Cortex of kidney (tissue), 1 donor: ENCODE measurements at places on chromosomes 11 and 22.

GRCh38 chr22:20762233-20762796, 11.6 kb upstream of the SERPIND1 start:
- DNase-seq = no peak

GRCh38 chr22:30892731-30893221, 75.8 kb downstream of the MORC2 start:
- no peak for DNase-seq

- DNase-seq = no peak
Observed at GRCh38 chr11:25993016-25993415, 338.9 kb upstream of the ANO3 start.

- DNase-seq = no peak
Observed at GRCh38 chr11:28606930-28607329, 498.7 kb downstream of the METTL15 start.

GRCh38 chr11:94112206-94112953, 16.3 kb upstream of the PANX1 start:
- DNase-seq = no peak

- DNase-seq = no peak
Observed at GRCh38 chr11:128391811-128392210, 195.5 kb downstream of the ETS1 start.

GRCh38 chr22:25564320-25564978, at the start of gene GRK3:
Gene GRK3, plus strand, starts transcription at chr22:25564675. Its CDS starts 366 bp downstream, at chr22:25565041.
- DNase-seq = no peak

- DNase-seq = no peak
Observed at GRCh38 chr11:44223238-44223637, 86.7 kb downstream of the ALX4 start.

GRCh38 chr11:115927823-115928329, 423.7 kb upstream of the CADM1 start:
- DNase-seq = no peak

DNA sequence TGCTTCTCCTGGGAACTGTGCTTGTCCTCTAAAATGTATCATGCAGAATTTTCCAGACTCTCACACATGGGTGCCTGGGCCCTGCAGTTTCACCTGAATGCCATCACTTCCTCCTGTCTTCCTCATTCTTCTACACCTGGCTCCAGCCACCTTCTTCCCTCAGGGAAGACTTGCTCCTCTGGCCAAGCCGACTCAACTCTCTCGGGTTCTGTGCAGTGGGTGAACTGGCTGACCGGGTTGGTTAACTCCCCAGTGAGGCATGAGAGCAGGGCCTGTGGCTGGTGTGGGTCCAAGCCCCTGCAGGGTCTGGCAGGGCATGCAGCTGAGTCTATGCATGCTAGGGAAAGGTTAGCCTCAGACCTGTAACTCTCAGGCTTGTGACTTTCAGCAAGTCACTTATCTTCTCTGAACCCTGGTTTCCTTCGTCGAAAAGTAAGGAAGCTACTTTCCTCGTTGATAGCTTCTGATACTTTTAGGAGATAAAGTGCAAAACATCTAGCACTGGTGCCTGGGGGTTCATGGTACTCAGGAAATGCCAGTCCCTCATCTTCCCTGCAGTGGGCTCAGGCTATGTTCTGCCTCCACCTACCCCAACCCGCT, 11.9 kb downstream of the CD82 start:
- DNase-seq = no peak

GRCh38 chr11:75809991-75810390, 5.0 kb upstream of the UVRAG start:
- no peak for DNase-seq

DNA sequence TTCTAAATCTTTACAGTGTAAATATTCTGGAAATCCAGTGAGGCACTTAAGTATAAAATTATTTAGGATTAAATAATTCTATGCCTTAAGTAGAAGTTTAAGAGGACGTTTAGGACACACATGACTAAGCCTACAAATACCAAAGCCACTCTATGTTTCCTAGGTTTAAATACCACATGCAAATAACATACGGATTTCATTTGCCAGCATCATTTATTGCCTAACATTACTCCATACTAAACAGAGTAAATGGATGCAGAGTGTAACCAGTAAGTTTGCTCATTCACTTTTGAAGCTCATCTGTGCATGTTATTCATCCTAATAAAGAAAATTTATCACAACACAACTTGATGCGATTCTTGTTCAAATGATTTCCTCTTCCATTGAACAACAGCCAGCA, 4.1 kb downstream of the BDNF start:
- no peak for DNase-seq

DNA sequence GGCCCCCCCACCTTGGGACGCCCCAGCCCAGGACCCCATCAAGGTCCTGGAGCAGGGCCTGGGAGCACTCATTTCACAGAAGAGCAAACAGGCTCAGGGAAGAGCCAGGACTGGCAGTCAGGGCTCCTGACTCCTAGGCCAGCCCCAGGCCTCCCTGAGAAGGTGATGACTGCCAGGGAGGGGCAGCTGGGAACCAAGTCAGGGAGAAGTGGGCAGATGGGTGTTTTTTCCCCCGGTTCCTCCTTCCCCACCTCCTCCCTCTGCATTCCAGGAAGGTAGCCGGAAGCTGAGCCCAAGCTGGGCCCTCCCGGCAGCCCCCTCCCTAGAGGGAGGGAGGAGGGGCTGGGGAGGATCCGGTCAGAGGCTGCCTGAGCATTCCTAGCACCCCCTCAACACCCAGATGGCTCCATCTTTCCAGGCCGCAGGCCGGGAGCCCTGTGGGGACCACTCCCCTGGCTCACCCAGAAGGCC, 19.6 kb downstream of the MYRF start:
- no peak for DNase-seq

DNA sequence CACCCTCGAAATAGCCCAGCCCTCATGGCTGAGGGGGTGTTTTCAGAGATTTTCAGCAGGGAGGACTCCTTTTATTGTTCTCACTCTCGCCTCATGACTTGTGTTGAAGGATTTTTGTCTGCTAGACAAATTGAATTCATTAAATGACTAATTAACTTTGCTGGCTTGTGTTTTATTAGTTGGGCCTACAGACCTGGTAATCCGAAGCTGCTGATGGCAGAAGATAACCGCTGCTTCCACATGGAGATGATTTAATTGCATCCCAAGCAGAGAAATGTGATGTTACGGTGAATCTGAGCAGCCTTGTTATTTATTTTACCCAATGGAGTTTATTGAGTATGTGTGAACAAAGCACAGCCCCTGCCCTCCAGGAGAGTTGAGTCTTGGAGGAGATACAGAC, 40.5 kb upstream of the CDON start:
- no peak for DNase-seq

GRCh38 chr11:1023811-1024596, 12.5 kb downstream of the MUC6 start:
- DNase-seq = no peak

- DNase-seq = no peak
Observed at GRCh38 chr22:48346311-48346710, 1481.4 kb downstream of the BRD1 start.

DNA sequence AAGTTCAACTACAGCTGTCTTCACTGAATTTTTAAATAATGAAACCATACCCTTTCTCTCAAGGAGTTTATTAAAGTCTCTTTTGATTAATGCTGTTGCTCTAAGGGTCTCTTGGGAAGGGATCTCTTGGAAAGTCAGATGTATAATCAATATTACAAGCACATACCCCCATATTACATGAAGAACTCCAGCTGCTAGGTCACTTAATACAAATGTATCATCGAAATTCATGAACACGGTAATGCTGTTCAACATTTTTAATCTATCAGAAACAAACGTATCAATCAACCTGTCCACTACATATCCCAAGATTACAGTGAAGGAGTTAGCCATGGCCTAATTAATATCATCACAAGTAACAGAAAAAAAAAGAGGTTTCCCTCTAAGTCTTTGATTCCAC, 383.2 kb upstream of the ARHGAP42 start:
- DNase-seq = no peak

- DNase-seq = no peak
Observed at GRCh38 chr11:16924826-16925560, 89.2 kb downstream of the PLEKHA7 start.

GRCh38 chr11:82936261-82936660, 34.7 kb downstream of the DDIAS start:
- no peak for DNase-seq

DNA sequence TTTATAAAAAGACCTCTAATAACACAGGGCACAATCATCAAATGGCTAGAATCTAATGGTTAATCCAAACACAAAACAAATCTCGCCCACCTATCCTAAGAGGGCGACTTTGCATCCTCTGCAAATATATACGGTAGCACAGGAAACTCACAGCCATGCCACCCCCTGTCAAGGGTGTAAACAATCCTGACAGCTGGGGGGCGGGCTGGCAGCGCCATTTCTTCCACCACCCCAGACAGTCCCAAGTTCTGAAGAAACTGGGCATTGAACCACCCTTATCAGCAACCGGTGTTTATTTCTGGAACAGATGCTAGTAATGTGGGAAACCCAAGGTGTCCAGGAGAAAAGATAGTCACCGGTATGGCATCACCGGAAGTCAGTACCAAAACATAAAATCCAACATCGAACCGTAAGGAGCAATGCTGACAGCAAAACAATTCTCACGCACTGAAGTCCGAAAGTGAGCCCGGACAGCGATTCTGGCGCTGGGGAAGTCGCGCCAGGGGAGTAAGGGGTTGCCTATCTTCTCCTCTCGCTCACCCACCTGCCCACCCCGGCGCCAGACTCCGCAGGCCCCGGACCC, 825 bp downstream of the FBXO3 start:
- no peak for DNase-seq

- DNase-seq = no peak
Observed at GRCh38 chr11:117443266-117444186, 115.9 kb downstream of the CEP164 start.

DNA sequence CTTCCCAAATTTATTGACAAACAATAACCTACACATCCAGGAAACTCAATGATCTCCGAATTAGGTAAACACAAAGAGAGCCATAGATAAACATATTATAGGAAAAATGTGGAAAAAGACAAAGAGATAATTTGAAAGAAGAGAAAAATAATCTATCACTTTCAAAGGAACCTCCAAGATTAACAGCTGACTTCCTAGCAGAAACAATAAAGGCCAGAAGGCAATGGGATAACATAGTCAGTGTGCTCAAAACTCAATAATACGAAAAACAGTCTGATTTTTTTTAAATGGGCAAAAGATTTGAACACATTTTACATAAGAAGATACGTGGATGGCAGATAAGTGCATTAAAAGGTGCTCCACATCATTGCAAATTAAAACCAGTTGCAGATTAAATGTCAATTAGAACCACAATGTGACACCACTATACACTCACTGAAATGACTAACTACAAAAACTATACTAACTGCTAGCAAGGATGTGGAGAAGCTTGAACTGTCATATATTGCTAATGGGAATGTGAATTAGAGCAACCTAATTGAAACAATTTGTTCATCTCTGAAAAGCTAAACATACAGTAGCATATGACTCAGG, 300.4 kb downstream of the TMEM135 start:
- DNase-seq = no peak

- DNase-seq = no peak
Observed at GRCh38 chr11:88535266-88535665, 197.7 kb upstream of the CTSC start.

- no peak for DNase-seq
Observed at GRCh38 chr11:79237703-79238102, 203.1 kb downstream of the TENM4 start.

GRCh38 chr11:43825217-43825816, 55.3 kb upstream of the ALKBH3 start:
- DNase-seq = no peak

- no peak for DNase-seq
Observed at GRCh38 chr22:42375982-42376381, 56.2 kb downstream of the NFAM1 start.

- DNase-seq = no peak
Observed at GRCh38 chr11:77470504-77470903, 3.4 kb downstream of the PAK1 start.

DNA sequence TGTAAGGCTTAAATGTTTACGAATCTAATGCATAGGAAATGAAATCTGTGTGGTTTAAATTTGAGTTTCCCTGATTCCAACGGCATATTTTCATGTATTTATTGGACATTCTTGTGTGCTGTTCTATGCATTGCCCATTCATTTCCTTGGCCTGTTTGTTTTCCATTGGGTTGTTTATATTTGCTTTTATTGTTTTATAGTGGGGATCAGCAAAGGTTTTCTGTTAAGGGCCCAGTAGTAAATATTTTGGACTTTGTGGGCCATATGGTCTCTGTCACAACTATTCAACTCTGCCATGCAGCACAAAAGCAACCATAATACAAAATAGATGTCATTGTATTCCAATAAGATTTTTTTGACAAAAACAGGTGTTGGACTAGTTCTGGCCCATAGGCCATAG, 5.2 kb upstream of the LGR4 start:
- no peak for DNase-seq

DNA sequence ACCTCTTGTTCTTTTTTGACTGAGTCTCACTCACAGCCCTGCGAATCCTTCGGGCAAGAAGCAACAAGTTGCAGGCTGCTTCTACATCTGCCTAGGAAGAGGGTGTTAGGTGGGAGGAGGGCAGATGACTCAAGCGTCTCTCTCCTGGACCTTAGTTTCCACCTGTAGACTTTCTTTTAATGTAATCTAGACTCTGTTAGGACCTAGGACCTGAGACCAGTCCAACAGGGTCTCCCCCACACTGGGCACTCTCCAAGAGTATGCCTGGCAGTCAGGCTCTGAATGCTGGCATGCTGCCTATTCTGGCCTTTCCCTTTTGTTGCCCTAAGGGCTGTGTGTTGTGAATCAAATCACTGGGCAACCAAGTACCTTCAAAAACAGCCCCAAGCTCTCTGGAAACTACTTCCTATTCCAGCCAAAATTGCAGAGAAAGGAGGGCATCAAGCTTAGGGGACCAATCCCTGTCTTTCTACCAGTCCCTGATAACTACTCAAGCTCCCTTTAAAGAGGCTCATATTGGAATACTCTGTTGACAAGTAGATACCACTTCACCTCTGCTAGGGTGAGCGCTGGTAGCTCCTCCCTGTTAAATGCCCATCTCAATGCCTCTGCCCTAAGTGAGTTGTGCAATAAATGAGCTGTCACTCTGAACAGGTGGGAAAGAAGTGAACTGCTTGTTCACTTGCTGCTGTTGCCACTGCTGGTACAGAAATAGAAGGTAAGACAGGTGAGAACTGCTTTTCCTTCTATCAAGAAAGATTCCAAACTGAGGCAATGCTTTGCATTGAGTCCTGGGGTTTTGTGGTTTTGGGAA, at the start of gene BBOX1:
Gene BBOX1 (plus strand): TSS at position 514 of the 814 bp plus-strand sequence. CDS start 14,616 bp downstream, outside the sequence.
- no peak for DNase-seq

GRCh38 chr22:35021161-35021560, 44.8 kb upstream of the ISX start:
- DNase-seq = no peak

GRCh38 chr11:11409901-11410300, 56.9 kb upstream of the CSNK2A3 start:
- no peak for DNase-seq

DNA sequence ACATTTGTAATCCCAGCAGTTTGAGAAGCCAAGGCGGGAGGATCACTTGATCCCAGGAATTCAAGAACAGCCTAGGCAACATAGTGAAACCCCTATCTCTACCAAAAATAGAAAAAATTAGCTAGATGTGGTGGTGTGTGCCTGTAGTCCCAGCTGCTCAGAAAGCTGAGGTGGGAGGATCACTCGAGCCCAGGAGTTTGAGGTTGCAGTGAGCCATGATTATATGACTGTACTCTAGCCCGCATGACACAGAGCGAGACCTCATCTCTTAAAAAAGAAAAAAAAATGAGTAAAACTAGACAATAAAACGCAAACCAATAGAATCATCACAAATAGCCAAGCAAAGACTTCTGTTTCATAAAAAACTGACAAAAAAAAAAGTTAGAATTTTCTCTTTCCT, 21.8 kb downstream of the NUCB2 start:
- no peak for DNase-seq
